ENCODE measurements at places on chromosomes 5 and 9.
A peak's percentile ranks its signal among the peaks of the same experiment; 100 is the strongest.

GRCh38 chr5:77425998-77426659, 66.0 kb downstream of the WDR41 start:
- DNase-seq, result no peak

DNA sequence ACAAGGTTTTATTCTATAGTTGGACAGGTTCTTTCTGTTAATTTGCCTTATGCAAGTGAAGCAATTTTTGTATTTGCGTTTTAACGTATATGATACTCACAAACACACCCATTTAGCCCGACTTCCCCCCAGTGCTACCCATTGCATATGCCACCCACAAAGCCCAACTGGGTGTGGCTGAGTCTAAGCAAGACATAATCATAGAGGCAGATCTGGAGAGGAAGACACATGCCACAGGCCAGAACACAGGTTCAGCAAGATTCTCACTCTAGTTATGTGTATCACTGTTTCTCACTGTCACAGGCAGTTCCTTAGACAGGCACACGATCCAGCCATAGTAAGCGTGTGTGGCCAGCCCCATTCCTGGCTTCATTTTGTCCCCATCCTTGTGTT, 29.0 kb upstream of the PUM3 start:
- peak; percentile 11 for DNase-seq

GRCh38 chr9:87395804-87396479, 101.7 kb upstream of the DAPK1 start:
- DNase-seq, result no peak

DNA sequence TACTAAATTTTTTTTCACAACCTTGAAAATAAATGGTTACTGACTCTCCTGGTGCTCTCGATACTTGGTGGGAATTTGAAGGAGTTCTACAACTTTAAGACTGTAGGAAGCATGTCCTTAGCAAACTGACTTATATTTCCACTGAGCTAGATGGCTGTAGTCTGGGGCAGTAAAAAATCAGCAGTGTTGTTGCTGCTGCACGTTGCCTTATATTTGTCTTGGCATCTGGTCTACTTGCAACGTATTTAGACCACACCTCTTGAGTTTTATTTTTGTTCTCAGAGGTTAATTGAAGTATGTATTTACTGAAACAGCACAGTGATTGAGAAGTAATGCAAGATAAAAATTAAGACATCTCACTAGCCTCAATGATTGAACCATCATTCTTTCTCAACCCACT, 76.3 kb downstream of the ERMP1 start:
- DNase-seq, result no peak

GRCh38 chr5:58135571-58136335, 324.1 kb downstream of the PLK2 start:
- no peak for DNase-seq

Measured in CD4-positive, CD25-positive, alpha-beta regulatory T cell (primary cell).